ENCODE measurements at places on chromosomes 3 and 15.
A peak's percentile ranks its signal among the peaks of the same experiment; 100 is the strongest.

GRCh38 chr3:54530944-54531343 is 396.9 kb downstream of the LRTM1 start:
- no peak for DNase-seq

GRCh38 chr3:30951826-30952225 is 57.4 kb upstream of the GADL1 start:
- no peak for DNase-seq

GRCh38 chr3:195170496-195170895 is 100.5 kb downstream of the XXYLT1 start:
- no peak for DNase-seq

GRCh38 chr3:196288141-196288460 is 575 bp upstream of the PCYT1A start:
- DNase-seq = no peak

DNA sequence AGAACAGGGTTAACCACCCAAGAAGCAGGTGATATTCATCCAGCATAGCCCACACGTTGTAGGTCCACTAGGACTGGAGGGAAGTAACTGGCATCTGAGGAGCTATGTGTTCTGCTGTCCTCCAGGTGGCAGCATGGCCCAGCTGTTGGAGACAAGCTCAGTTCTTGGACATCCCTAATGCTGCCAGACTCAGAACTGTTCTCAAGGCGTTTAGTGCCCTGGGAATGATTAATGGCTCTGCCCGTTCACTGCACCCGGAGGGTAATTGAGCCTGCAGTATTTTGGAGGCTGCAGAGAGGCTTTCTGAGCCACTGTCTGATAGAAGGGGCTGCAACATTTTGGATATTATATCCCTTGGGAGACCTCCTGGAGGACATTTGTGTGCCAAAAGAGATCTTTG is 521.3 kb upstream of the SEMA6D start:
- peak; percentile 90 for DNase-seq

- peak; percentile 61 for DNase-seq
Measured at GRCh38 chr15:70362886-70363285, 265.2 kb upstream of the TLE3 start.

- no peak for DNase-seq
Measured at GRCh38 chr3:48142316-48142870, 45.8 kb downstream of the CDC25A start.

DNA sequence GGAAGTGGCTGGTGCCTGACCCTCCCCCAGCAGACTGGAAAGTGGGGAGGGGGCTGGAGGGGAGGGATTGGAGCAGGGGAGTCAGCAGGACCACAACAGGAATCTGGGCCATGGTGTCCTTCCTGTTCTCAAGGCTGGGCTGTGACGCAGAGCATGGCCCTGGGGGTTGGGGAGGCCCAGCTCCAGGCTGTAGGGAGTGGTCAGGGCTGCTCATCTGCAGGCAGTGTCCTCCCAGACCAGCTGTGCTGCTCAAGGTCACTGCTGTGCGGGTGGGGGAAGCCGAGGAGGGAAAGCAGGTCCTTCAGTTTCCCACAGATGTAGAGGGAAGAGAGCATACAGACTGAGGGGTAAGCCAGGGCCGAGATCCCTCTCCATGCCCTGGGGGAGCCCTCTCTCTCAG is 40.7 kb downstream of the CYP11A1 start:
- DNase-seq = no peak

DNA sequence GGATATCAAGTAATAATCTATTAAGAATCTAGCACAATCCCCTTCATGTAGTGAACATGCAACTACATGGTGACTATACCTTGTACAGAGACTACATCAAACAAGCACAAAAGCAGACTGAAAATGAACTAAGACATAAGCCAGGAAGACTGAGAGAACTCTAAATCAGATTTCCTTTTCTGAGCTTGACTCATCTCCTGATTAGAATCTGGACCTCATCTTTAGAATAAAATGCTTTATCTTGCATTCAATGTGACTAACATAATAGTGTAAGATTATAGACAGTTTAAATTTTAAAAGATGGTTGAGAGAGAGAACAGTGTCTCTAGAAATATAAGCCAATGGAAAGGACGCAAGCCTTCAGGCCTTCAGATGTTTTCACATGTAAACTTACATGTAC is 17.5 kb upstream of the PKM start:
- DNase-seq = no peak

DNA sequence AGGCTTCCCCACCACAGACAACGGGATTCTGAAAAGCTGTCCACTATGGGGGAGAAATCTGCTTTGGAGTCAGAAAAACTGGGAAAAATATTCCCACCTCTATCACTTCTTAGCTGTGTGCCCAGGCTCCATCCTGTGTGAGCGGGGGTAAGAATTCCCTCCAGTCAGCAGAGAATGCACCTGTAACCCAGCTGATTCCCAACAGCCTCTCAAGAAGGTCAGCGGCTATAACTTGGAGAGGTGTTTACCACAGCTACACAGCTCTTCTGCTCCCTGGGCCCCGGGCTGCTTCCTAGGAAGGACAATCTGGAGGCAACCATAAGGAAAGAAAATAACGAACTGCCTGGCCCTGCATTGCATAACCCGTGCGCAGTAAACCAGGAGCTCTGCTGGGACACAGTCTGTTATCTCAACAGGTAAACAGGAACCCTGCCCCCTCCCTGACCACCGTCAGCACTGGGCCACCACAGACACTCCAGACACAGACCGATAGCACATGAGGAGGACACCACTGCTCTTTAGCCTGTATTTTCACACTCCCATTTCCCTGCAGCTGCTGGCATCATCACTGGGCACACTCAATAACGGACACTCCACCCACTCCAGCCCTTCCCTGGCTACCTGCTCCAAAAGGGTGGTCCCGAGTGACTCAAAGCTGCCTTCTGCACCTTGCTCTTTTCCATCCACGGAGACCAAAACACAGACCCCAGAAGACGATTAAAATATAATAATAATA is 2.1 kb downstream of the RAB43 start:
- no peak for DNase-seq

- no peak for DNase-seq
Measured at GRCh38 chr3:132448216-132448961, 31.1 kb downstream of the DNAJC13 start.

DNA sequence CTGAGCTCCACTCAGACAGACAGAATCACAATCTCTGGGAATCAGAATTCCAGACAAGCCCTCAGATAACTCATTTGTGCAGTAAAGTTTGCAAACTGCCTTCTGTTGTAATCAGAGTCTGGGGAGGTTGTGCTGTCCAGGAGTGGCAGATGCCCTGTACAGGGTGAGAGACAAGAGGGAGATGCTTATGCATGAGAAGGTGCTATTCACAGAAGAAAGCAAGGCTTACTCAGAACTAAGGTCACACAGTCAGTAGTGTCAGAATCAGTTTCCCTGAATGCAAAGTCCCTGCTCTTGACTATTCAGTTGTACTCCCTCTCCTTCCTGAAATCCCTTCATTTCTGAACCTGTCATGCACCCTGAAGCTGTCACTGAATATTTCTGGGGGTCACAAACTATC is 43.7 kb downstream of the SRPRB start:
- DNase-seq = no peak

DNA sequence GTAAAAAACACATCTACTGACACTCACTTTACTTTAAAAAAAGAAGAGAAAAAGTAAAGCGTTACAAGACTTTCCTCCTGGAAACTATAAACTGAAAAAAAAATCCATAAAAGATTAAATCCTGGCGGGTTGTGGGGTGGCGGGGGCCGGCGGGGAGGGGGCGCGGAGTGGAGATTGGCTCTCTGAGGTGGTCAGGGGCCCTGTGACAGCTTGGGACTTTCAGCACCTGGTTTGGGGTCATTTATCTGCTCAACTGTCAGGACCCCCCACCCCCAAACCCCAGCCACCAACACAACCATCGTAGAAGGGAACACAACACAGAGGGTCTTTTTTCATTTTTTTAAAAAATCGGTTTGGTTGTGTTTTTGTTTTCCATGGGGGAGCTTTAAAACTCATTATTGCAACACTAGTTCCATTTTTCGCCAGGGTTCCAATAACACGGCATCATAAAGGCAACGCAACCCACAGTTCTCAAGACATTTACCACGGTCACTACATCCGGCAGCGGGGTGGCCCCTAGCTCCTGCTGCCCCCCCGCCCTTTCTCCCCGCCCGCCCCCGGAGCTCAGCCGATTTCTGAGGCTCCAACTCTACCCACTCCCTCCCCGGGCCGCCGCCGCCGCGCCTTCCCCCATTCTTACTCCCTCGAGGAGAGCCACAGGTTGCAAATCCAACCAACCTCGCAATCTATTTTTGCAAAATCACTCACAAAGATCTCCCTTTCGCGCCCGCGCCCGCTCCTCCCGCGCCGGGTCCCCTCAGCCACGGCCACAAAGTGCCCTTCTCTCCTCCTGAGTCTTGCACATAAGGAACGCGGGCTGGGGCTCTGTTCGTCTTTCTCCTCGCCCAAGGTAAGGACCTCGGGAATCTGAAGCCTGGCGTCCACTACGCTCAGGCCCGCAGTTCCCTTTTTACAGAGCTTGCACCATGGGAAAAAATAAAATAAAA is 1.8 kb downstream of the BCL6 start:
- DNase-seq = peak; percentile 11

DNA sequence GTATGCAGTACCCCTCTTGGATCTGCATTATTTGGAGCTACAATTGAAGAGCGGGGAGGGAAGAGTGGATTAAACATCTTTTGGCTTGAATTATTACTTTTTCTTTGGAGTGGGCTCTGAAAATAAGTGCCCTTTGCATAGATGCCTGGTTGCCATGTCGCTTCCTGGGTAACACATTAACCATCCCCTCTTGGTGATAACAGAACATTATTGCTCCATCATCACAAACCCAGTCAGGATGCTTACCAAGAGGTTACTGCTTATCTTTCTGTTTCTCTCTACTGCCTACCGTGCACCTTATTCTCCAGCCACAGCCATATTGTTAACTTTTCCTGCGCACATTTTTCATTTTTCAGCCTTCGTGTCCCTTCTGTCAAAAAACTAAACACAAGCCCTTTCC is 42.7 kb upstream of the CLRN1 start:
- DNase-seq = no peak

- DNase-seq = no peak
Measured at GRCh38 chr3:101072300-101072699, 79.1 kb upstream of the ABI3BP start.

GRCh38 chr3:104632521-104632920 is 734.2 kb upstream of the ALCAM start:
- no peak for DNase-seq

- DNase-seq = no peak
Measured at GRCh38 chr15:39919411-39919747, 687 bp downstream of the GPR176 start.

DNA sequence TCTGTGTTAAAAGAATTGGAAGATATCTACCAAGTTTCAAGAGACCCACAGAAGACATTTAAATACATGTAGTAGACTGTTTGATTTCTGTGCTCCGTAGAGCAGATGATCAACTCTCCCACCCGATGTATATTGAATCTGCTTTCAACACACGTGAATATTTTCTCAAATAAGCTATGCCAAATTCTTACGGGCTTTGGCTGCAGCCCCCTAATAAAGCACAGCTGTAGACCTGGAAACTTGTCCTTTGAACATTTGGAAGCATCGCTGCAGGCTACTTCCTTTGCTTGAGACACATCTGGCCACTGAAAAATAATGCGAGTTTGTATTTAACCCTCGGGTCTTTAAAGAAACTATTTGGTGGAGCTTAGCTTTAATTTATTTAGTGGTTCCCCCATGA is 98.3 kb upstream of the SELENOK start:
- no peak for DNase-seq

DNA sequence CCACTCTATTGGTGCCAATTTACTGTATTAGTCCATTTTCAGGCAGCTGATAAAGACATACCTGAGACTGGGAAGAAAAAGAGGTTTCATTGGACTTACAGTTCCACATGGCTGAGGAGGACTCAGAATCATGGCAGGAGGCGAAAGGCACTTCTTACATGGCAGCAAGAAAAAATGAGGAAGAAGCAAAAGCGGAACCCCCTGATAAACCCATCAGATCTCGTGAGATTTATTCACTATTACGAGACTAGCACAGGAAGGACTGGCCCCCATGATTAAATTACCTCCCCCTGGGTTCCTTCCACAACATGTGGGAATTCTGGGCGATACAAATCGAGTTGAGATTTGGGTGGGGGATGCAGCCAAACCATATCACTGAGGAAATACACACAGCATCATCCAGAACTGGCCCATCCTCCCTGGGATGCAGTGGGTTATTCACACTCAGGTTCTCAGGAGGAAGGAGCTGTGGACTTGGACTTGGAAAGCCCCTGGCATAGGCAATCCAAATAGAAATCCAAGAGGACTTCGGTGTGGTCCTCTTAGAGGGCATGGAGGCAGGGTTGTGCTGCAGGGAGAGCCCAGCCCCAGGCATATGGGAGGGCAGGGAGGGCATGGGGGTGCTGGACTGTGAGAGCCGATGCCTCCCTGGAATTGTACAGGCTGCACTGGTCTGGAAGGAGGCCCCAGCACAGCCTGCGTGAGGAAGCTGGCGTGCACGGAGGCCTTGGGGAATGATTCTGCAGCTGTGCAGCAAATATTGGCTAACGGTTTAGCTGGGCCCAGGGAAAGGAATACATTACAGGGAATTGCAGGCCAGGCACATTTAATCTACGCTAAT is 62.9 kb downstream of the EFCAB12 start:
- no peak for DNase-seq

- no peak for DNase-seq
Measured at GRCh38 chr15:58252586-58253323, 114.6 kb downstream of the AQP9 start.

- no peak for DNase-seq
Measured at GRCh38 chr3:5010706-5011554, 31.7 kb downstream of the BHLHE40 start.

GRCh38 chr3:55519019-55519418 is 31.9 kb upstream of the WNT5A start:
- no peak for DNase-seq

GRCh38 chr15:94125156-94125555 is 106.2 kb upstream of the MCTP2 start:
- no peak for DNase-seq

- no peak for DNase-seq
Measured at GRCh38 chr3:53490459-53490968, 3.9 kb upstream of the CACNA1D start.

DNA sequence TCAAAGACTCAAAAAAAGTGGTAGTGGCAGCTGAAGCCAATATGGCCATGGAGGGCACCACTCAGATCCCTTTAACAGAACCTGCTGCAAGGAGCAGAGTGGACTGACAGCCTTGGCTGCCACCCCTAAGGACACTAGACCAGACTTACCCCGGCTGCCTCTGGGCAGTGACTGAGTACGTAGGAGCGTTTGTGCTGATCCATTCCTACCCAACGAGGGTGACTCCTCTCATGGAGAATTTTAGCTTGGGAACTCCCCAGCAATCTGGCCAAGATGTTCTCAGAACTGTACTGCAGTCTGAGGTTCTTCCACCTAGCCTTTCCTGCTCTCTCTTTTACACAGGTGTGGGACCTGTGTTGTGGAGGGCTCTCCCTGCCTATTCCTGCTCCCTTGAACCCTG is 22.1 kb downstream of the CLEC3B start:
- DNase-seq = no peak

DNA sequence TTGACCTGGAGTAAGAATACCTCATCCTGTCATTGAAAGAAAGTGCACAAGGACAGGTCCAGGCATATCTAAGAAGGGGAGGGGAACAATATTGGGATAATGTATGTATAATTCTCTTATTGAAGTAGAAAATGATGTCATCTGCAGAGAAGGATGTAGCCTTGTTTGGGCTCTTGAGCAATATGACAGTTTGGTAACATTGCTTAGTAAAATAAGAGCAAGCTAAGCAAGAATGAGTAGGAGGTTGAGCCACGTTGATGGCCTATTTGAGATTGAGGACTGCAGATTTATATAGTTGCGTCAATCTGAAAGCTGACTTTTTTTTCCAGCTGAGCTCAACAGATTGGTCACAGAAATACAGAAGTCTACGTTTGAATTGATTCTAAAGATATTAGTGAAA is 145.2 kb downstream of the FILIP1L start:
- no peak for DNase-seq

- peak; percentile 17 for DNase-seq
Measured at GRCh38 chr3:38651153-38651789, 1.8 kb upstream of the SCN5A start.
